ENCODE measurements at places on chromosomes 6 and 20.

DNA sequence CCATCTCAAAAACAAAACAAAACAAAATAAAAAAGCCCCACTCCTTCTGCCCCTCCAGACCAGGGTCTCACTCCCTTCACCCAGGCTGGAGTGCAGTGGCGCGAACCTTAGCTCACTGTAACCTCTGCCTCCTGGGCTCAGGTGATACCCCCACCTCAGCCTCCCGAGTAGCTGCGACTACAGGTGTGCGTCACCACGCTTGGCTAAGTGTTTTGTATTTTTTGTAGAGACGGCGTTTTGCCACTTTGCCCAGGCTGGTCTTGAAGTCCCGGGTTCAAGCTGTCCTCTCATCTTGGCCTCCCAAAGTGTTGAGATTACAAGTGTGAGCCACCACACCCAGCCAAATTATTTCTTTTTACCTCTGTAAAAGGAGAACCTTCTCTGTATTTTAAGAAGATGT, 110.1 kb downstream of the NCOA3 start:
- DNase-seq = no peak

DNA sequence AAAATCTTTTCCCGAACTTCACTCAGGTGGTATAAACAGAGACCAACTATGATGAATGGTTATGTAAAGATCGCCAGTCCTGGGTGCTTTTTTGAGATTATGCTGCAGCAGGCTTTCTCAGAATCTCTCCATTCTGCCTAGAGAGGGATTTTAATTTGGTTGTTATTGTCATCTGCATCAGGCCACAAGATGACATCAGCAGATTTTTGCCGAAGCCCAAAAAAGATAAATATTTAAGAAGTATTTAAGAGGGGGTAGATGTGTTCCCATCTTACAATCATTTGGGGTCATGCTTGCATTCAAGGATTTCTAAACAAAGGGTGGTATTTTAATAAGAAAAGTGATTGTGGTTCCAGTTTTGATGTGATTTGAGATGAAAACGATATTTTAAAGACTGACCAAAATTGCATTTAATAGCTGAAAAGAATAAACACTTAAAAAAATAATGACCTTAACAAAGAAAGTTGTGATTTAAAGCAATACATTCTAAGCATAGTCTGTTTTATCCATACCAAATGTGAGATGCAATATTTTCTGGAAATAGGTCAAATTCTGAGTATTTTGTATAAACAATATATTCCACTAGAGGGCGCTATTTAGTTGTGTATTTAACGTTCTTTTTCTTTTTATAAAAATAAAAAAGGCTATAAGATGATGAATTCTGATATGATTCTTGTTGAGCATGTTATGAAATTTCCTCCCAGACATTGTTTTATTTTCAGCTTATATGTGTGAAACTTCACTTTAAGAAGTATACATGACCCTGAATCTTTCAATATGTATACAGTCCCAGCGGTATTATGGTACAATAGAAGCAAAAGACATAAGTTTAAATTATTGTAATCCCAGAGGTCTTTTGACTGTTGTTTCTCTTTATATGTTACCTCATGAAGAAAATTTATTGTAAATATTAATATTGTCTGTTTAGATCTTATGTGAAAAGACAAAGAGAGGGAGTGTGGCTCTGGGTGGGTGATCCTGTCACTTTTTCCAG, 51.0 kb upstream of the ZFP64 start:
- DNase-seq = no peak

GRCh38 chr20:40683221-40683893, 5.7 kb downstream of the MAFB start:
- peak; percentile 72 for DNase-seq

DNA sequence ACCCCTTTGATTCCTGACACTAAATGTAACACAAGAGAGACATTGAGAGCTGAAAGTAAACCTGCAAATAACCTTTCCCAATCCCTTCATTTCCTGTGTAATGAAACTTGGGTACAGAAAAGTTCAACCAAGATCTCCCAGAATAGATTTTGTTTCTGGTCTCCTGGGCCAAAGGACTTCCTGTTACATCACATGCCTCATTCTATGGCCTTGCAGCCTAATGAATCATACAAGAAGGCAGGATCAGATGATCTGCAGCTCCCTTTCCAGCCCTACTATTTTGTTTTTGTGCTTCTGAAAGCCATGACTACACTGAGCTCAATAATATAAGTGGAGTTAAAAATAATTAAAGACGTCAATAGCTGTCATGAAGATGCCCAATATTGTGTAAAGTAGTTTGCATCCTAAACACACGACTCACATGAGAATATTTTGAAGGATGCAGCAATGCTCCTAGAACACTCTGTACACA, 73.4 kb upstream of the NOX3 start:
- no peak for DNase-seq

DNA sequence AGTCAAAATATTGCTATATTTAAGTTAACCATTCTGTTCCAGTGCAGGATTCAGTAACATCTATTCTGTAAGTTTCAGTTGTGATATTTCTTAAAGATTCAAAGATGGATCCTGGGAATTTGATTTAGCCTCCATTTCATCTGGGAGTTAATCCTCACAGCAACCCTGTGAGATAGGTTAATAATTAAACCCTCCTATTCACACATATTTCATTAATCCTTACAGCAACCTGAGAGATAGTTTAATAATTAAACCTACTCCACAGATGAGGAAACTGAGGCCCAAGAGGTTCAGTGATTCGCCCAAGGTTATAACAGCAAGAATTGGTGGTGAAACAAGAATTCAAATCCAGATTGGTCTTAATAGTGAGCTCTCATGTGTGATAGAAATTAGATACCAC, 10.9 kb upstream of the ZBTB2 start:
- no peak for DNase-seq

DNA sequence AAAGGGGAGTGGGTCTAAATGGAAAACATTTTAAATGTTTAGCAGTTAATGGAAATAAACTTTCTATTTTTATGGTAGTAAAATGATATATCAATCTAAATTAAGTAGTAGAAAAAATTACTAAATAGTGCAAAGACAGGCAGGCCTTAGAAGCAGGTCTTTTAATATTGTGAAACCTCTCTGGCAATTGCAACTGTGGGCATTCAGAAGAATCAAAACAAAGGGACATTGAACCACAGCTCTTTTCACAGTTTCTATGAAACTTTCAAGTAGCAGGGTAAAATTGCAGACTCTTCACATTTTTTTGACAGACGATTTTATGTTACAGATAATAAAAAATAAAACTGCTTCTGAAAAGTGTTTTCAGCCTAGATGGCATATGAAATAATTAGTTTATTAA, 533.7 kb downstream of the BCKDHB start:
- DNase-seq = no peak

- no peak for DNase-seq
Observed at GRCh38 chr6:36716476-36717093, 19.0 kb downstream of the RAB44 start.

DNA sequence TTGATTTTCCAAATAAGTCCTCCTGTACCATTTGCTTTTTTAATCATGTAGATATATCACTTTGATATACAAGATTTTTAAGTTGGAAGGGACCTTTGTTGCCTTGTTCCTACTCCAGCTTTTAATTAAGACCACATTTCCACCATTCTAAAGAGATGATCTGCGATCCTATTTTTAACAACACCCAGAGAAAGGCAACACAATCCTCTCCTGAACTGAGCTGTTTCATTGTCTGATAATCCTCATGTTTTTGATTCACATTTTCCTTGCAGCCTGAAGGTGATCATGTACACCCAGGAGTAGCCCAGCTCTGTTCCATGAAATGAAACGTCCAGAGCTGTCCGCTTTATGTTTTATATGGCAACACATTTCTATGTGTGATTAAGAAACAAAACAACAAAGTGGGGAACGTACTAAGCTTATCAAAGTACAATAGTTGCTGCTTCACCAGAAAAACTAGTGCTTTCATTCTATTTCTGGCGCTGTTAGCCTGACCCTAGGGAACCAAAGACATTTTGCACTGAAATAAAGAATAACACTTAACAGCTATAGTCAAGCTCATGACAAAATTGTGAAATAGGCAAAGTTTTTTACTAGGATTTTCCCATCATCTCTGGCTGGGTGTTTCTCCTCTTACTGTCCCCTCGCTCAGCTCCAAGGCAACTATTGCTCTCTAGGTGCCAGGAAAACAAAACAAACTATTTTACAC, 22.6 kb upstream of the TRAF3IP2 start:
- no peak for DNase-seq

DNA sequence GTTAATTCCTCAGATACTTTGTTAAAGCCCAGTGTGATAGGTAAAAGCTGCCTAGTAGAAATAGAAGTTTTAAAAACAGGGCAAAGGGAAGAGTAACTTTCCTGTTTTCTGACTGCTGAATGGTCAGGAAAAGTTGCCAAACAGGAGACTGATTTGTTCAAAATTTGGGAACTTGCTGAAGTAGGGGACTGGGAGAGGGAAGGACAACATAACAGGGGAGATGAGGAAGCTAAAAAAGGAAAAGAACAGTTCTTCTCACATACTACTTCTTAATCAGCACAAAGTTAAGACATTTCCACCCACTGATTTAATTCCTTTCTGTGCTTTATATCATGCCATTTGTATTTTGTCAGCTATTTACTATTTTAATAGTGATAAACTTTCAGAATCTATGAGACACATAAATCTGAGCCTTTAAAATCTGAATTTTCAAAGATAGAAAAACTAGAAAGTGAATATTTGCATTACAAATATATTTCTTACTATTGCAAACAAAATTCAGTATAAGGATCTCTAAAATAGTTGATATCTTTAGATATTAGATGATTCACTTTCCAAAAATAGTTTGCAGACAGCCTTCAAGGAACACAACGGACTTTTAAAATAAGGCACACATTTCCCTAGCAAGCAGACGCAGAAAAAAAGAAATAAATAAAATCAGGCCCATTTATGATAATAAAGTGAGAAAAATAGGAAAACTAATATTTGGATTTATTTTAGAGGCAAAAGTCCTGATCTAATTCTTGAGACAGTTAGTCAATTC, 36.9 kb upstream of the SLC16A10 start:
- no peak for DNase-seq

GRCh38 chr20:33475381-33476152, 14.3 kb upstream of the CBFA2T2 start:
- DNase-seq = no peak

DNA sequence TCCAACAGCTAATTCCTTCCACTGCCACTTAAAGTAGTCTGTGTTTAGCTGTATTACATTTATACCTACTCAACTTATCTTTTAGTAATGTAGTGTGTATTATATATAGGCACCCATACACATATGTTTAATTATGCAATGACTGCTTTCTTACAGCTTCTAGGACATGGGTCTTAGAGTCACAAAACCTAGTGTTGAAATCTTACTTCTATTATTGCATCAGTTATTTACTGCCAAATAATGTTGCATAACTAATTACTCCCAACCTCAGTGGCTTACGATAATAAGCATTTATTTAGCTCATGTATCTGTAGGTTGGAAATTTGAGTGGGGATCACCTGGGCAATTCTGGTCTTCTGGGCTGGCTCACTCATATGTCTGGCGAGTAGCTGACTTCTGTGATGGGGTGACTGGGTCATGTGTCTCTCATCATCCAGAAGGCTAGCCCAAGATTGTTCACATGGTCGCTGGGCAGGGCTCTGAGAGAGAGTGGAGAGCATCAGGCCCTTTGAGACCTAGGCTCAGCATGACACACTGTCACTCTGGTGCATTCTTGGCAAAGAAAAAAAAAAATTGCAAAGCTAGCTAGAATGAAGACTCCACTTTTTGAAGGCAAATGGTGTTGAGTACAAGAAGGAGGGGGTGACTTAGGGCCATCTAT, 187.0 kb downstream of the PLCB1 start:
- no peak for DNase-seq

DNA sequence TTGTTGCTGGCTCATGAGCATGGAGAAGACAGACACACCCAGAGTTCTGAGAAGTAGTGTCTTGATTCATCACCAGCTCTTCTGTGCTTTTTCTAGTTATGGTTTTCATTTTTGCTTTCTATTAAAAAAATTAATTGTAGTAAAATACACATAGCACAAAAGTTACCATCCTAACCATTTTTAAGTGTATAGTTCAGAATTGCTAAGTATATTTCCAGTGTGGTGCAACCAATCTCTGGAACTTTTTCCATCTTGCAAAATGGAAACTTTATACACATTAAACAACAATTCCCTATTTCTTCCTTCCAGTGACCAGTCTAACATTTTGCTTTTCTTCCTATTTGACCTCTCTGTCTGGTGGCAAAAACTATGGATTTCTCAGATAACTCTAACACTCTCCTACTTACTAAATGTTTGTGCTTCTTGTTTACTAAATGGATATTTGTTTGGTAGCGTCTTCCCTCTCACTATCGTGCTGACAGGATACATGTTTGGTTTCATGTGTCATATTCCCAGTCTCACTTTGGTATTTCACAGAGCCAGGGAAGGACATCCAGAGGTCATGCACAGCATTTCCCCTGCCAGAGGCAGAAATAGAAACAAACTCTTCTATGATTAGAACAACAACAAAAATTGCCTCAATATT, 40.6 kb downstream of the TXLNB start:
- DNase-seq = no peak

DNA sequence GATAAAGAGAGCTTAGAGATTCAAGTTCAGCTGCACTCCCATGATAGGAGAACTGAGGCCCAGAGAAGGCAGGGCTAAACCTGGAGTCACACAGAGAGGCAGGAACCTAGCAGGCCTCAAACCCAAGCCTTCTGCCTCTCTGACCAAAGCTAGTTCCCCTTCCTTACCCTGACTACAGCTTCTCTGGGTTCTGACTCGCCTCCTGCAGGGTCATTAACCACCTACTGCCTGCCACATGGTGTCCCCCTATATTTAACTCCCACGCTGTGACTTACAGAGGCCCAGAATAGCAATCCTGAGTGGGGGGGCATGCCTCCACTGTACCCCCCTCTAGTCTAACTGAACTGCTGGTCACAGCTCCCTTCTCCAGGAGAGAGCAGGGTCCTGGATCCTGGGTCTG, 84.1 kb downstream of the DLGAP4 start:
- DNase-seq = no peak

- no peak for DNase-seq
Observed at GRCh38 chr6:3283241-3283640, 24.5 kb downstream of the PSMG4 start.

DNA sequence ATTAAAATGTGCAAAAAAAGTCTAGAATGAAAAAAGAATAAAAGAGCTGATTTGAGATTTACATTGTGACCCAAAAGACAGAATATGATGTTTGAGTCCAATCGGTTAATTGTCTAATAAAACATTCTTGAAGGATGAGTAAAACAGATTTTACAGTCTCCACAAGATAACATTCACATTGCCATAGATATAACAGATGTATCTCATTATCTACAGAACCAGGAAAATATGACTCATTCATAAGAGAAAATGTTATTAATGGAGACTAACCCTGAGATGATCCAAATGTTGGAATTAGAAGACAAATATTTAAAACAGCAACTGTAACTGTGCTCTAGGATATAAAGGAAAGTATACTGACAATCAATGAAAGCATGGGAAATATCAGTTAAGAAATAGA, 141.7 kb downstream of the RFX6 start:
- no peak for DNase-seq

All from left ventricle myocardium superior (tissue), 1 donor.